ENCODE measurements at places on chromosomes 4 and X.

- no peak for DNase-seq
These were observed 318.0 kb downstream of the FBXW7 start for GRCh38 chr4:152217896-152218295.

DNA sequence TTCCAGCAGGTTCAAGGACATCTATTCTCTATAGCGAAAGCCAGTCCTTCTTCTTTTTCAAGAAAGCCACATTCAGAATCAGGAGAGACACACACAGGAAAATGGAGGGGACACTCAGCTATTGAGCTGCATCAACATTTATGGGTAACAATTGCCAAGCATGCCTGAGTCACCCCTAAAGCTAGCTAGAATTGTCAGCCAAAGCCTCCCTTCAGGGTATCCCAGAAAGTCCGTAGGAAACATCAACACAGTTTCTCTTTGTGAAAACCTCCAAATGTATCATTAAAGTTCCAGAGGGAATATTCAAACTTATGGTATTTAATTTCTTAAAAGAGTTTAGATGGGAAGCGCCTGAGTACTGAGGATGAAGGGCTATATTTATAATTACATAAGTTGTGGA lies 331.1 kb upstream of the SLC7A11 start:
- no peak for DNase-seq

- no peak for DNase-seq
These were observed 101.3 kb upstream of the EGFL6 start for GRCh38 chrX:13468096-13468495.

GRCh38 chr4:2846172-2846571 lies 2.5 kb downstream of the ADD1 start:
- no peak for DNase-seq

- no peak for DNase-seq
These were observed 45.7 kb upstream of the INTU start for GRCh38 chr4:127586922-127587571.

GRCh38 chr4:84529169-84529751 lies 30.2 kb upstream of the NKX6-1 start:
- DNase-seq: no peak

- no peak for DNase-seq
These were observed 754.3 kb upstream of the TENM3 start for GRCh38 chr4:181488926-181489325.

DNA sequence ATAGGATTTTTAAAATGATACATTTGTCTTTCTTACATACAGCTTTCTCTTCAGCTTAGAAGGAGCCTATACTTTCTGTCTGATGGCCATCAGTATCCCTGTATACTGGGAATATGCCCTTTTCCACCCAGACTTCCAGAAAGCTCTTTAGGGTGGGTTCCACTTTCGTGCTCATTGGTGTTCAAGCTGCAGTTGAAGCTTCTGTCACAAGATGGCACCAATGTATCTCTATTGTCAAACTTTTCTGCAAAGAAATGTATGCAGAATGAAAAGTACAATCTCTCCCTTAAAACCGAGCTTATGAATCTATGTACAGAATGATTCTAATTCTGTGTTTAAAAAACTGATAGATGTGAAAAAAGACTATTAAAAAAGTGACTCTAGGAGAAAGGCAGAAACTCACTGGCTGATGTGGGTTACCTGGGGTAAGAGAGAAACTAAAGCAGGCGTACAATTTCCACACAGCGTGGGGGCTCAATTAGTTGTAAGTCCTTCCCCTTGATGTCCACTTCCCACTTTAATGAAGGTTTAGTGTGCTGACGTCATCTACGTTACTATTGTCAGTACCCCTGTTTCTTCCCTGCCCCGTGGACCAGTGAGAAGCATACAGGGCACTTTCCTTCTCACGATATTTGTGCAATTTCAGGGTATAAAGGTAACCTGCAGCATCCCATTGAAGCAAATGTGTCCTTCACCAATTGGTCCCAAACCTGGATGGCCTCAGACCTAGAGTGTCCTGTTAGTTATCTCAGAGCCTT lies 57.3 kb upstream of the TCEAL2 start:
- DNase-seq: no peak

DNA sequence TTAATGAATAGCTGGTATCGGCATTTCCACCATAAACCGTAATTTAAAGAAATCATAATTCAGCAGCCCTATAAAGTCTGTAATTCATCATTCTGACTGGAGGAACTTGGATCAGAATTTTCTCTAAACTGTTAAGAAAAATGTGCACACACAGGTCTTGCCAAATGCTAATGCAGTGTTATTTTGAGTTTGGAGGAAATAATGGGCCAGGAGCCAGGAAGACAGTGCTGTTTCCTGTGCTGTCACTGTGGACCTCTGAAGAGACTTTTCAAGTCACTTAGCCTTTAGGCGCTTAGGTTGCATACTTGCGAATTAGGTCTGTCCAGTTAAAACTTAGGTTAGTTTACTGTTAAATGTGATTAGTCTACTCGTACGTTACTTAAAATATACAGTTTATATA lies 137.5 kb upstream of the ANXA3 start:
- no peak for DNase-seq

GRCh38 chrX:73964579-73964978 lies 339.4 kb upstream of the ZCCHC13 start:
- no peak for DNase-seq

DNA sequence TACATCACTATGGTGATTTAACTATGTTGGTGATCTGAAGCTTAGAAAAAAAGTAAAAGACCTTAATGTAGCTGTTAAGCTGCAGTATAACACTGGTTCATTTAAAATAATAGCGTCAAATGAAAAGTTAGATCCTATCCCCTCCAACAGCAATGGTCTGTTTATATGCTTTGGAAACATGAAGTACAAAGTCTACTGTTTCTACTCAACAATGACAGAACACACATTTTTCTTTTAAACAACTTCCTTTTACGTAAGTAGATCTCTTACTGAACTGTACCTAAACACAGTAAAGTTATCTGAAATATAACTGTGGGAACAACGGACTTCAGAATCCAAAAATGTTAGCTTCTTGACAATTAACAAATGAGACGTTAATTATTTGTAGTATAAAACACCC lies 35.3 kb downstream of the BOD1L1 start:
- DNase-seq: no peak

- no peak for DNase-seq
These were observed 302.6 kb upstream of the BOD1L1 start for GRCh38 chr4:13930155-13930554.

GRCh38 chrX:108348525-108348924 lies 89.7 kb downstream of the COL4A6 start:
- DNase-seq: no peak
